Activated T-helper 17 cell treated with anti-CD3 and anti-CD28 coated beads, Interleukin-2, amount 50 U/mL, for 72 hours (primary cell): ENCODE measurements at places on chromosomes 7 and 10.

GRCh38 chr10:48614481-48615390 is 9.9 kb upstream of the ARHGAP22 start:
- ATAC-seq: no peak

GRCh38 chr7:106246902-106247711 is 37.7 kb downstream of the NAMPT start:
- peak; percentile 67 for ATAC-seq

DNA sequence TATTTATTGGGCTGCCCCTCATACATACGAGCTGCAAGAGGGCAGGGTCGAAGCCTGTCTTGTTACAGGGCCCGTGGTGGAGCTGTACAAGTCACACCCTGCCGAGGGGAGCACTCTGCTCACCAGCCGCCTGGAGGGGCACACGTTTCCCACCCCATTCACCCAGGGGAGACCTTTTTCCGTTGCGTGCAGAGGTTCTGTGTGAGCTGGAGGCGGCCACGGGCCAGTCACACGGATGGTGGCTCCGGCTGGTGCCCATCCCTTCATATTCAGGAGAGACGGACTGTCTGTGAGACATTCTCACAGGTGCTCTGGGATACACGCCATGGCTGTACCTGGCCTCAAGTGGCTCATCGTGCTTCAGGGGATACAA is 47.9 kb upstream of the FAM20C start:
- no peak for ATAC-seq

GRCh38 chr10:10813656-10814055 is 204.0 kb upstream of the CELF2 start:
- no peak for ATAC-seq

DNA sequence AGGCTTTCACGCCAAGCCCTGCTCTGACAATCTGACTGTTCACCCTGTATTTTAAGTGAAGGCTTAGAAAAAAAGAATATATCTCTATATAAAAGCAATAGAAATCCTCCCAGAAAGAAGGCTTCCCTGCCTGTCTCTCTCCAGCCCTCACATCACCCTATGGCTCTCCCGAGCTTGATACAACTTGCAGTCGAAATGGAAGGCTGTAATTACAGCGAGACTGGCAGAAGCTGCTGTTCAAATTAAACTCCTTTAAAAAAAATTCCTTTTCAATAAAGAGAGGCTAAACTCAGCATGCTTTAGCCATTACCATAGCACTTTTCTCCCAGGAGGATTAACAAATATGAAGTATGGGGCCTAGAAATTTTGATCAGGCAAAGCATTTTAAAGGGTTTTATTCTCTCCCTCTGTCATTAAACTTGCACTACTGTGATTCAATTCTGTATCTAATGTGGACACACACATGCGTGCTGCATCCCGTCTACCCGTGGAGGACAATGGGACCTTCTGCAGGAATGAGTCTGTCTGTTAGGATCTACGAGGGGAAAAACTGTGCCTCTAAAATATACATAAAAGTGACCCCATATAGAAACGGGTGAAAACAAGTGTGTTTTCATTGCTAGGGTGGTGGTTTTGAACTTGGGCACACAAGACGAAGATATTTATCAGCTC is 223.8 kb downstream of the USP6NL start:
- ATAC-seq: no peak

DNA sequence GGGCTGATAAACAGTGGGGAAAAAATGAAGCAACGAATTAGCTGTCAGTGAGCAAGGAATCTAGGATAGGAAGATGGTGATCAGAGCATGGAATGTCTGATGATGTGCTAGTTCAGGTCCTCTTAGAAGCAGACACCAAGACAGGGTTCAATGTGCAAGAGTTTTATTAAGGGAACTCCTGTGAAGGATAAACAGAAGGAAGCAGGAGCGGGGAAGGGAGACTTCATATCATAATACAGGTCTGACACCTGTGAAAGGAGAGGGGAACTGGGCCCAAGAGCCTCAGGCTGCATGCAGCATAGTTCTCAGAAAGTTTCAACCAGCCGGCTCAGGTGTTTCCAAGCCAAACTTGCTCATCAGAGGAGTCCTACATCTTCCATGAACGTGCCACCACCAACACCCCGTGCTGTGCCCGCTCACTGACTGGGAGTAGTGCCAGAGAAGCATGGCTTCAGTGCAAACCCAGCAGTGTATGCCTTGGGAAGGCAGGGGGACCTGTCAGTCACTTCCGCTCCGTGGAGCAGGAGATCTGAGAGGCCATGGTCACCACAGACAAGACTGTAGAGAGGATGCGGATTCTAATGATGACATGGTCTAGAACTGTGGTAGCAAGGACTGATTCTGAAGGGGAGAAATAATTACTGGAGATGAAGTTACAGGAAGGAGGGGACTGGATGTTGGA is 45.8 kb downstream of the ZNF800 start:
- no peak for ATAC-seq
